ENCODE measurements at places on chromosomes 16 and 17. TPM values are rescaled to one million over a fixed set of nuclear protein-coding genes. Genes with fewer than 3 reads are reported as not detected.

- DNase-seq = no peak
These were observed 73.3 kb upstream of the DHX40 start for GRCh38 chr17:59492091-59492451.

GRCh38 chr17:20074489-20074888 lies 65.3 kb downstream of the SPECC1 start:
- DNase-seq = no peak

Gene FN3K
- total RNA-seq = 107 TPM

Gene KRT32
- not detected for total RNA-seq

Gene MARCHF10
- total RNA-seq = not detected

DNA sequence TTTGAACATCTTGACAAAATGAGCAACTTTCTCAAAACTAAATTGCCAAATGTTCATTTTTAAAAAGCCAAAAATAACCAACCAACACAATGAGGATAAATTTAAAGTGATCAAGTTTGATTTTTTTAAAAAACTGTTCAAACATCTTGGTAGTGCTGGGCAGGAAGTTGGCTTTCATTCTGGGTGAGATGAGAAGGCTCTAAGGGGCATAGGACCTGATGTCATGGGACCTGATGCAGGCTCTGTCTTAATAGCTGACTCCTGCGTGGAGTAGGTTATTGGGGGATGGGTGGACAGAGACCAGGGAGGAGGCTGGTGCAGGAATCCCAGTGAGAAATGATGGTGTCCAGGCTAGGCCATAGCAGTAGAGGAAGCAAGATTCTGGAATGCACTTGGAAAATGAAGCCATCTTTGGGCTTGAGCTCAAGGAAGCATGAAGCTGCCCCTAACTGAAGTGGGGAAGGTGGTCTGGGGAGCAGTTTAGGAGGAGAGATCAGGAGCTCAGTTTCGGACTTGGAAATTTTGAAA lies 20.4 kb downstream of the NLRC5 start:
- no peak for DNase-seq

Gene CD68
- 36.5 TPM for total RNA-seq

Gene CDK3
- total RNA-seq = 2.0 TPM

DNA sequence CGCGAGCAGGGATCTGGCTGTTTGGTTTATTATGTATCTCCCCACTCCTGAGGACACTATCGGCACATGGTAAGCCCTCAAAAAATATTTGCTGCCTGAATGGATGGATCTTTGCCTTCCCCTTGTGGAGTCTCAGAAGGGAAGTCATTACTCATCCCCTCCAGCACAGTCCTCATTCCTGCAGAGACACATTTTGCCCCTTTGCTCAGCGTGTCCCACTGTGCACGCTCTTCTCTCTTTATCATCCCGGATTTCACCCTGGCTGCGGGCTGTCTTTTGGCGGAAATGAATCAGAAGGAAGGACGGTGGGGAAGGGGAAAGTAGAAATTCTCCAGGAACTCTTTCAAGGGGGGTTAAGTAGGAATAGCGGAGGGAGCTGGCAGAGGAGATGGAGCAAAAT lies 125.2 kb upstream of the CDC42EP4 start:
- no peak for DNase-seq

Measured in heart right ventricle (tissue), 16 donors.